Adipose tissue (tissue), 3 donors: ENCODE measurements at places on chromosomes 16 and 17. TPM values are rescaled to one million over a fixed set of nuclear protein-coding genes. Genes with fewer than 3 reads are reported as not detected.

STAC2 gene
- polyA plus RNA-seq, result 0.22 TPM

FBXO39 gene
- polyA plus RNA-seq, result 0.14 TPM

ABAT gene
- 18.6 TPM for polyA plus RNA-seq

KIF2B gene
- polyA plus RNA-seq, result not detected

CIBAR2 gene
- not detected for polyA plus RNA-seq

EXOSC6 gene
- 9.1 TPM for polyA plus RNA-seq

HOXB6 gene
- polyA plus RNA-seq, result 1.8 TPM

WNT9B gene
- not detected for polyA plus RNA-seq

CLEC18B gene
- 0.45 TPM for polyA plus RNA-seq

CES1 gene
- polyA plus RNA-seq, result 5.9 TPM

TMEM101 gene
- 18.7 TPM for polyA plus RNA-seq

INO80E gene
- polyA plus RNA-seq, result 37.3 TPM

FA2H gene
- polyA plus RNA-seq, result 1.0 TPM

MAF gene
- polyA plus RNA-seq, result 30.0 TPM

RNU2-1 gene
- not detected for polyA plus RNA-seq

RHBDF1 gene
- polyA plus RNA-seq, result 12.2 TPM

C17orf50 gene
- polyA plus RNA-seq, result not detected
